ENCODE measurements at places on chromosomes 4 and X.

GRCh38 chr4:122044501-122044900 is 92.6 kb upstream of the TRPC3 start:
- H3K27me3 ChIP-seq: peaks cover 16% of the 10 kb centered on the region
- H3K4me3 ChIP-seq: no peak overlapping the region
- H3K4me1 ChIP-seq: no peaks in the 10 kb centered on the region
- H3K27ac ChIP-seq: no peak overlapping the region

DNA sequence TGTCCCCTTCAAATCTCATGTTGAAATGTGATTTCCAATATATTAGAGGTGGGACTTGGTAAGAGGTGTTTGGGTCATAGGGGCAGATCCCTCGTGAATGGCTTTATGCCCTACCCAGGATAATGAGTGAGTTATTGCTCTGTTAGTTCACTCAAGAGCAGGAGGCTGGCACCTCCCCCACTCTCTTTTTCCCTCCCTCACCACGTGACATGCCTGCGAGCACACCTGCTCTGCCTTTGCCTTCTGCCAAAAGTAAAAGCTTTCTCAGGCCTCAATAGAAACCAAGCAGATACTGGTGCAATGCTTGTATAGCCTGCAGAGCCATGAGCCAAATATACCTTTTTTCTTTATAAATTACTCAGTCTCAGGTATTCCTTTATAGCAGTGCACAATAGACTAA is 286.3 kb upstream of the UGT8 start:
- H3K4me3 ChIP-seq: no peak overlapping the region
- peaks cover 9% of the 10 kb centered on the region for H3K27me3 ChIP-seq
- H3K36me3 ChIP-seq: no peaks in the 10 kb centered on the region

- H3K4me1 ChIP-seq: peaks cover 37% of the 10 kb centered on the region
- peaks cover 22% of the 10 kb centered on the region for H3K36me3 ChIP-seq
- DNase-seq: peak; percentile 99
- peak within 1 kb of the TSS; percentile 86 for H3K4me3 ChIP-seq
- peak within 1 kb of the TSS; percentile 92 for H3K27ac ChIP-seq
Measured at GRCh38 chr4:56435140-56435926, at the start of gene PPAT. TSS of gene PPAT (minus strand) at chr4:56435615. CDS start at chr4:56435477, 138 bp downstream.

GRCh38 chr4:168588916-168589531 is 92.2 kb downstream of the PALLD start:
- H3K4me1 ChIP-seq: no peaks in the 10 kb centered on the region
- peaks cover 77% of the 10 kb centered on the region for H3K27me3 ChIP-seq
- no peak overlapping the region for H3K4me3 ChIP-seq
- H3K27ac ChIP-seq: no peak overlapping the region
- no peak for DNase-seq
- peaks cover 2% of the 10 kb centered on the region for H3K36me3 ChIP-seq

GRCh38 chrX:15202454-15203177 is 67.3 kb downstream of the ASB9 start:
- no peak overlapping the region for H3K4me3 ChIP-seq
- peaks cover 30% of the 10 kb centered on the region for H3K4me1 ChIP-seq
- no peaks in the 10 kb centered on the region for H3K36me3 ChIP-seq
- no peaks in the 10 kb centered on the region for H3K27me3 ChIP-seq
- DNase-seq: no peak

- H3K36me3 ChIP-seq: no peaks in the 10 kb centered on the region
- DNase-seq: no peak
- no peak overlapping the region for H3K27ac ChIP-seq
Measured at GRCh38 chr4:73741031-73741749, 821 bp downstream of the CXCL8 start.

- no peaks in the 10 kb centered on the region for H3K36me3 ChIP-seq
- H3K4me1 ChIP-seq: peaks cover 13% of the 10 kb centered on the region
- DNase-seq: peak; percentile 13
- H3K4me3 ChIP-seq: no peak overlapping the region
- no peaks in the 10 kb centered on the region for H3K27me3 ChIP-seq
- H3K27ac ChIP-seq: no peak overlapping the region
Measured at GRCh38 chrX:48025561-48025960, 18.8 kb downstream of the SPACA5 start.

GRCh38 chrX:3713937-3714434 is 537 bp upstream of the PRKX start:
- peaks cover 10% of the 10 kb centered on the region for H3K4me1 ChIP-seq
- DNase-seq: no peak
- H3K27me3 ChIP-seq: no peaks in the 10 kb centered on the region
- peaks cover 18% of the 10 kb centered on the region for H3K36me3 ChIP-seq

GRCh38 chrX:7447801-7448499 is 300.0 kb upstream of the PUDP start:
- no peaks in the 10 kb centered on the region for H3K27me3 ChIP-seq
- no peak overlapping the region for H3K27ac ChIP-seq
- no peak for DNase-seq

- no peak overlapping the region for H3K27ac ChIP-seq
- no peaks in the 10 kb centered on the region for H3K36me3 ChIP-seq
Measured at GRCh38 chr4:76554630-76555029, 119.6 kb downstream of the SHROOM3 start.

DNA sequence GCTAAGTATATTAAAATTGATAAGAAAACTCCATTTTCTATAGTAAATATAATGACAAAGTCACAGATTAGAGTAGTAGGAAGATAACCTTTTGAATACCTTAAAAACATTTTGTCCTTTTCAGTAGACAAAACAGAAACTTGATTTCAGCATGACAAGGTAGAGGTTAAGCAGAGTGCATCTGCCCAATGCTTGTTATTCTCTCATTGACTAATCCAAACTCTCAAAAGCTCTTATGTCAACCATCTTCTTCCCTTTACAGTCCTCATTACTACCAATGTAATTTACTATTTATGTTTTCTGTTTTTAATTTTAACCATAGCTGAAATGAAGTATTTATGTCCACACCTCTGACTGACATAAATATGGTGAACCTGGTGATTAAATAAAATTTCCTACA is 11.1 kb downstream of the NIPAL1 start:
- peaks cover 7% of the 10 kb centered on the region for H3K4me1 ChIP-seq
- no peak overlapping the region for H3K4me3 ChIP-seq
- H3K36me3 ChIP-seq: peaks cover 2% of the 10 kb centered on the region
- no peak for DNase-seq
- peaks cover 22% of the 10 kb centered on the region for H3K27me3 ChIP-seq

- H3K27me3 ChIP-seq: no peaks in the 10 kb centered on the region
- no peak for DNase-seq
- no peak overlapping the region for H3K4me3 ChIP-seq
- no peaks in the 10 kb centered on the region for H3K36me3 ChIP-seq
Measured at GRCh38 chr4:54475546-54475945, 182.2 kb upstream of the KIT start.

GRCh38 chrX:139642241-139642927 is 65.6 kb downstream of the MCF2 start:
- no peaks in the 10 kb centered on the region for H3K27me3 ChIP-seq
- DNase-seq: no peak
- no peaks in the 10 kb centered on the region for H3K36me3 ChIP-seq
- H3K27ac ChIP-seq: no peak overlapping the region
- no peak overlapping the region for H3K4me3 ChIP-seq
- H3K4me1 ChIP-seq: no peaks in the 10 kb centered on the region

DNA sequence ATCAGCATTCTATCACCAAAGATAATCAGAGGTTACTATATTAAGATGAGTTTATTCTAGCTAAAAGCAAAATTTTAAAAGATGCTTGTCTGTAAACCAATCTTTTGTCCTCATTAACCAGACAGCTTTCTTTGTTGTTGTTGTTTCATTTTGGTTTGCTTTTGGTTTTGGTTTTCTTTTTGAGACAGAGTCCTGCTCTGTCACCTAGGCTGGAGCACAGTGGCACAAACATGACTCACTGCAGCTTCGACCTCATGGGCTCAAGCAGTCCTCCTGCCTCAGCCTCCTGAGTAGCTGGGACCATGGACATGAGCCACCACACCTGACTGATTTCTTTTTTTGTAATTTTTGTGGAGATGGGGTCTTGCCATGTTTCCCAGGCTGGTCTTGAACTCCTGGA is 102.9 kb downstream of the COX18 start:
- no peak for DNase-seq
- H3K4me3 ChIP-seq: no peak overlapping the region
- no peaks in the 10 kb centered on the region for H3K36me3 ChIP-seq

DNA sequence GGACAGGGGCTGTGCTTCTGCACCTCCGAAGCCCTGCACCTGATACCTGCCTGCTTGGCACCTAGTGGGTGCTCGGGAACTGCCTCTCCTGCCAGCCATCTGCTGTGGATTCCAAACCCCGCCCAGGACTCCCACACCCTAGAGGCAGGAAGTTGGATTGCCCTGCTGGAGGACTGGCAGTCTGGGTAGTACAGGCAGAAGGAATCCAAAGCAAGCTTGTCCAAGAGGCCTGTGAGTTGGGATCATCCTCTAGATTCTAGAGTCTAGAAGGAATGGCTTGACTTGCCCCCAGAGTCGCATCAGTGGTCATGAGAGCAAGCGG is 64.6 kb upstream of the MTM1 start:
- no peak for DNase-seq
- no peaks in the 10 kb centered on the region for H3K27me3 ChIP-seq
- no peak overlapping the region for H3K27ac ChIP-seq
- no peaks in the 10 kb centered on the region for H3K4me1 ChIP-seq

DNA sequence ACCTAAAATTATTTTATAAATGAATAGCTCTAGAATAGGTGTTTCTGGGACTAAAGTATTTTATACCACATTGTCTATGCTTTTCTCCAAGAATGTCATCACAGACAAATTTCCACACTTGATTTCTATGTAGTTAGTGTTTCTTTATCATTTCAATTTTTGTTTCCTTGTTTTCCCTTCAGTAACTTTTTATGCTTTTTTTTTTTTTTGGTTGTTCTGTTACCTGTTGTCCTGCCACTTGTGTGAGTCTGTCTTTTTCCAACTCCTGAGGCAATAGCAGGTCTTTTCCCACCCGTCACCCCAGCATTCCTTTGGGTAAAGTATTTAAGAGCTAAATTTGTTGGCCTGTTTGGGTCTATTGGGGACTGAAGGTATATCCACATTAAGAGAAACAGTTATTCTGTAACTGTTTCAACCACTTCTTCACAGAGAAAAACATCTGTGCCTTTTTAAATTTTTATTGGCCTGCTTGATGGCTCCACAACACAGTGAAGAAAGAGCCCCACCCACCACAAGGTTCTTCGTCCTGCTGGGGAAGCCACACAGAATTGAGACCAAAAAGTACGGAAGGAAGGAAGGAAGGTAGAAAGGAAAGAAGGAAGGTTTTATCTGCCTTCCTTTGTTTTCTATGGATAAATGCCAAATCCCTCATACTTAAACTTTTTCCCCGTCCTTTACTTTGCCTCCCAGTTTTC is 17.7 kb upstream of the GPC3 start:
- no peaks in the 10 kb centered on the region for H3K4me1 ChIP-seq
- H3K27ac ChIP-seq: no peak overlapping the region
- DNase-seq: no peak
- H3K27me3 ChIP-seq: peaks cover 5% of the 10 kb centered on the region
- peaks cover 1% of the 10 kb centered on the region for H3K36me3 ChIP-seq

GRCh38 chr4:128776794-128777216 is 32.7 kb upstream of the JADE1 start:
- no peaks in the 10 kb centered on the region for H3K36me3 ChIP-seq
- H3K4me3 ChIP-seq: no peak overlapping the region
- no peak for DNase-seq
- no peak overlapping the region for H3K27ac ChIP-seq
- H3K27me3 ChIP-seq: peaks cover 34% of the 10 kb centered on the region
- no peaks in the 10 kb centered on the region for H3K4me1 ChIP-seq

DNA sequence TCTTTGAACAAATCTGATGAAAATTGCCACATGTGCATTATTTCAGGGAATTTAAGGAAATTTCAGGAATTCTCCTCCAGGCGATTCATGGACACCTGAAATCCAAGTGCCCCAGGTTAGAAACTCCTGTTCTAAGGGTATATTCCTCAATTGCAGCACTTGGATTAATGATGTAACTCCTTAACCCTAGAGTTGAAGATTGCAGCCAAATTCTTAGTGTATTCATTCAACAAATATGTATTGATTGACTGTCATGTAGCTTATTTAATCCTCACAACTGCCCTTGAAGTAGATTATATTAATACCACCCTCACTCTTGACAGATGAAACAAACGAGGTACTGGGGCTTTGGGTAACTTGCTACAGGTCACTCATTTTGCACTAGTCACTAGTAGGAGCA is 11.3 kb downstream of the CETN2 start:
- H3K4me1 ChIP-seq: no peaks in the 10 kb centered on the region
- H3K4me3 ChIP-seq: no peak overlapping the region
- no peaks in the 10 kb centered on the region for H3K36me3 ChIP-seq
